ENCODE measurements at places on chromosomes 3 and 15.

DNA sequence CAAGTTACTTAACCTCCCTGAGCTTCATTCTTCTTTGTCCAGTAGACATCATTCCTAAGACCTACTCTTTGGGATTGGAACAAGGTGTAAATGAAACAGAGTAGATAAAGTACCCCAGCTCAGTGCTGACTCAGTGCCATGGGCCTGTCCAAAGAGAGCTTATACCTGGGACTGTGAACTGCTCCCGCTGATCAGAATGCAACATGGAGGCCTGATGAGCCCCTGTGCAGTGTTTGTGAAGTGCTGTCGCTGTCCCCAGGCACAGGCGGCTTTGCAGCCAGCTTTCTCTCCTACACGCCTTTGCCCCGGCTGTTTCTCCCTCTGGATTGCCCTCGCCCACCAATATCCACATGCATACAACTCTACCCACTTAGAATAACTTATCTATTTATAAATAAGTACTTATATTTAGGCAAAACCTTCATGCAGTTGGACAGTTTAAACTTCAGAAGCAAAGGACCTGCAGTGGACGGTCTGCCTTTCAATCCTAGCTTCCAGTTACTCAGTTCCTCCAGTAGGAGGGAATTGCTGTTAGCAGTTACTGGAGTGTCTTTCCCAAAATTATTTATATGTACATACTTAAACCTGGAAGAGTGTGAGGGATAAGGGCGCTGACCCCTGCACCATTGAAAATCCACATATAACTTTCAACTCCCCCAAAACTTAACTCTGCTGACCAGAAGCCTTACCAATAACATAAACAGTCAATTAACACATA, 80.0 kb downstream of the CORO2B start:
- DNase-seq = no peak

DNA sequence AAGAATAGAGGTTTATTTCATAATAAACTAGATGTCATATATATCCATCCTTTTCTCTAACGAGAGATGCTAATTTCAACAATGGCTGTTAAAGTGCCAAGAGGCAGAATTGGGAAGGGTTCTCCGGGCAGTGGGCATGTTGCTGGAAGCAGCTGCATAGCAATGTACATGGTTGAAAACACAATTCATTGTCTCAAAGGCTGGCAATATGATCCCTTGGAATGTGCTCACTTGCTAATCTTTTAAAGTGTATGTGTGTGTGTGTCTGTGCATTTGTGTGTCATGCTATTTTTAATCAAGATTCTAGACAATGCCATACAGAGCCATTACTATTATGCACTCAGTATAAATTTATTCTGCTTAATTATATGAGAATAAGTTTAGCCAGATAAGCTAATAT, 1020.3 kb downstream of the NAALADL2 start:
- DNase-seq = no peak

DNA sequence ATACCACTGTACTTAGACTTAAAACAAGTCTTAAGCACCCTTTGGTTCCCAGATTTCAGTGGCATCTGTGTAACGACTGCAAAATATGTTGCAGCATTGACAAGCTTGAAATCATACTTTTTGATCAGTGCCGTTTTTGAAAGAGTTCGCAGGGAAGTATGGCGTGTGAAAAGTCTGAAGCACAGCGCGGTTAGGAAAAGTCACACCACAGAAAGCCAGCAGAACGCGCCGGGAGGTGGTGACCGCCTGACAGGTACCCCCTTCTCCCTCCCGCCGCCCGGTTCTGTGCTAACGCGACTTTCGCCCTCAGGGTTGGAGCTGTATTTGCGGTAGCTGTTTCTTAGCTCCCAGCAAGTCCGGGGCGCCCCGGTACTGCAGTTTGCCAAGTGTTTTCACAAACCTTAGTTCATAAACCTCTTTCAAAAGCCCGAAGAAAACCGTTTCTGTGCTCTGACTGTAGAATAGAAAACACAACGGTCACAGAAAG, 481 bp upstream of the CRYBG3 start:
- DNase-seq = no peak

DNA sequence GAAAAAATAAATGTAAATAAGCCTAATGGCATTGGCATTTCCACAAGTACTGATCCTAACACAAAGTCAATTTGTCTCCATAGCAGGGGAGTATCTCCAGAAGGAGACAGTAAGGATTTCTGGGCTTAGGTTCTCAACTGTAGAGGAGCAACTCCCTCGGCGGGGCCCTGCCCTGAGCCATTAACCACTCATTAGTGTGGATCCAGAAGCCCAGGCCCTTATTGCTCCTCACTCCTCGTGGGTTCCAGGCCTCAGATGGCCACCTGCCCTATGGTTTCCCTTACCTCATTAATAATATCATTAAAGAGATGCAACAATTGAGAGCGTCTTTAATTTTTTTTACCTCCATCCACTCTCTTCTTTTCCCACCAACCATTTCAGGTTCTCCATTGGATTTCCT, 85.3 kb upstream of the CLDN18 start:
- no peak for DNase-seq

- DNase-seq = no peak
Observed at GRCh38 chr15:88019656-88020055, 236.9 kb downstream of the NTRK3 start.

- DNase-seq = no peak
Observed at GRCh38 chr3:194212161-194212844, 76.4 kb downstream of the HES1 start.

GRCh38 chr15:62969442-62970089, 73.0 kb upstream of the TPM1 start:
- no peak for DNase-seq

DNA sequence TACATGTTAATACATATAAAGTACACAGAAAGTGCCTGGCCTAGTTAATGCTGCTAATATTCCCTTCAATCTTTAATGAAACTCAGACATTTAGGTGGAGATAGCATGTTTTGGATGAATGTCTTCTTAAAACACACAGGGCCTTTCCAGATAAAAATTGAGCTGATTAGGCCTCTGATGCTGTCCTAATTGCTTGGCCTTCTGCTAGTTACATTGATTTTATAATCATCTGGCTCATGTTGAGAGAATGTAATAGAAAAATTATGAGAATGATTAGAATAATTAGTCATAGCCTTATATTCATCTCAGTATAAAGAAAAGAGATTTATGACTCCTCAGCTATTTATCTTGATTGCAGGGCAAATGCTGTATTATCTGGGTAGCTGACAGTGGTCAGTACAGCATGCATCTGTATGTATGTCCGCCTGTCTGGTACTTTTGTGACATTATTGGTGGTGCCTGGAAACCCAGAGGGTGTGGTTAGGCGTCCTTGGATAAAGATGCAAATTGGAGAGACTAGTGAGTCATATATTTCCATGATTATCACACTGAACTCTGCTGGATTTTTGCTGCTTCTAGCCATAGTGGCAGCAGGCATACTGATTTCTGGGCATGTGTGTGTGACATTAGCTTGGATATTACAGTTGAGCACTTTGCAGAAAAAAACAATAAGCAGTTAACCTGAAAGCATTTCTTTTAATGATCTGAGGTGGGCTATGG, 120.8 kb downstream of the FEZF2 start:
- DNase-seq = no peak

DNA sequence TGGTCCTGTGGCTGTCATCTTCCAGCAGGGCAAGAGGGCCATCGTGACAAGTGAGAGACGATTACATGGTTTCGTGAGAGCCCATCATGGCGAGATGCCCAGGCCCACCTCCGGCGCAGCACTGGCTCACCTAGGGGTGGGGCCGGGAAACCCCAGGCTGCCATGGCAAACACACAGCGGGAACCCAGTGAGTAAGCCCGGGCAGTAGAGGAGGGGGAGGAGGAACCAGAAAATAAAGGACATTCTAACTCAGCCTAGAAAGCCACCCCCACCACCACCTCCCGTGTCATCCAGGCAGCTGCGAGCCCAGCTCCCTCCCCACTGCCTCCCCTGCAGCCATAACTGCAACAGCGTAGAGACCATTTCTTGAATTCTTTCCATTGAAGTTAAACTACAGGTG, 52.3 kb downstream of the PCSK6 start:
- DNase-seq = no peak

Data from HCT116 (cell line).